Glomerular endothelial cell (primary cell): ENCODE measurements at places on chromosomes 7 and 10. TPM values are rescaled to one million over a fixed set of nuclear protein-coding genes. Genes with fewer than 3 reads are reported as not detected.

Gene FAS
- 13.2 and 16.6 TPM in 2 replicates for total RNA-seq

Gene CALCR
- not detected in 2 replicates for total RNA-seq

Gene PNLIPRP1
- not detected in 2 replicates for total RNA-seq

Gene FXYD4
- not detected in 2 replicates for total RNA-seq

- DNase-seq, result no peak
Measured at GRCh38 chr7:2617325-2617905, 14.4 kb upstream of the TTYH3 start.

Gene PTPRE
- total RNA-seq, result 49.3 and 90.1 TPM in 2 replicates

DNA sequence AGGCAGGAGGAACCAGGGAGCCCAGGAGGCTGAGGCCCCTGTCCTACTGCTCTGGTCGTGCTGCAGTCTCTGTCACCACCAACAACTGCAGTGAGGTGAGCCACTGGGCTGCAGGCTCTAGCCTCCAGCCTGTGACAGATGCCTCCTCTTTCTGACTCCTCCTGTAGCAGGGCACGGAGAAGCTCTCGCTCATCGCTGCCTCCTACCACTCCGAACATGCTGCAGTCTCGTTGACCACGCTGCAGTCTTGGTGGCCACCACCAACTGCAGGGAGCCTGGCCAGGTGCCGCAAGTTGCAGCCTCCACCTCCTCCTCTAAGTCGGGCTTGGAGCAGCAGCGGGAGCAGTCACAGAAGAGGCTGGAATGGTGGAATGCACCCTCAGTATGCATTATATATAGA, 22.1 kb upstream of the VOPP1 start:
- DNase-seq, result no peak

Gene FBXL13
- total RNA-seq, result 0.39 and 2.2 TPM in 2 replicates

GRCh38 chr7:151679071-151679708, 159.5 kb upstream of the RHEB start:
- DNase-seq, result no peak
